ENCODE measurements at places on chromosomes 6 and 20. TPM values are rescaled to one million over a fixed set of nuclear protein-coding genes. Genes with fewer than 3 reads are reported as not detected.

RIMS1 gene
- 0.70 TPM for total RNA-seq

- DNase-seq, result no peak
Observed at GRCh38 chr6:111462770-111463391, 20.1 kb downstream of the REV3L start.

PPP1R18 gene
- 55.7 TPM for total RNA-seq

GRCh38 chr6:123427008-123427407 lies 209.7 kb downstream of the TRDN start:
- DNase-seq, result no peak

GRCh38 chr20:47231382-47232039 lies 125.0 kb downstream of the ZMYND8 start:
- DNase-seq, result no peak

MPC1 gene
- total RNA-seq, result 6.8 TPM

GRCh38 chr6:114061116-114061515 lies 90.2 kb upstream of the HDAC2 start:
- no peak for DNase-seq

DNA sequence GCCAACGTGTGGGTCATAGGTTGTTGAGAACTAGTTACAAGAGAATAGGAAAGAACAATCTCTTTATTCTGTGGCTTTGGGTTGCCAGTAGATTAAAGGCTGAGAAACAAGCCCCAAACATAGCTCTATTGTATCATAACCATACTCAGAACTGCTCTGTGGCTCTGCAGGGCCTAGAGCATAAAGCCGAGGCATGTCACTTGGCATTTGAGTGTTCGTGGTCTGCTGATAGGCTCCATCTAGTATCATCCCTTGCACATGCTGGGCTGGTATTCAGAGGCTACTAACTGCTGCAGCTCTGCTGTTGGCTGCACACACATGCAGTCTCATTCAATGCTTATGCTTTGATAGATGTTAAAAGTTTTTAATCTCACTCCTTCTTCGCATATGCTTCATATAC lies 157.9 kb downstream of the OGFRL1 start:
- DNase-seq, result no peak

GRCh38 chr6:139779988-139780774 lies 405.7 kb upstream of the CITED2 start:
- no peak for DNase-seq

DNA sequence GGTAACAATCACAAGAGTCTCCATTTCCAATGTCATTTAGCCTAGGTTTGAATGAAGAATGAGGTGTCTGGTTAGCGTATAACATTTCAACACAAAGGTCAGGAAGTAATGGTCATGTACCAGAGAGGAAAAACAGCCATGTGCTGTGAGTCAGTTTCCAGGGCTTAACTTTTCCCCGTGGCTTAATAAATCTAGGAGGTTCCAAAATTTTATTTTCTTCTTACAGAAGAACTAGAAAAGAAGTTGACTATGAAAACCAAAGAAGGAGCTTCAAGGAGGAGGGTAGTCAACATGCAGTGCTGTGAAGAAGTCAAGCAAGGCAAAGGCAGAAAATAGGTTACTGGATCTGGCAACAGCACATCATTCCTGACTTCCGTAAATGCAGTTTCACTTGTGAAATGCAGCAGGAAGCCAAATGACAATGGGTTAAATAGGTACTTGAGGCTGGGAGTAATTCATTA lies 8.4 kb upstream of the GABRR2 start:
- no peak for DNase-seq

GRCh38 chr6:17492350-17492749 lies 99.0 kb downstream of the CAP2 start:
- no peak for DNase-seq

TBXT gene
- 0.22 TPM for total RNA-seq

DNA sequence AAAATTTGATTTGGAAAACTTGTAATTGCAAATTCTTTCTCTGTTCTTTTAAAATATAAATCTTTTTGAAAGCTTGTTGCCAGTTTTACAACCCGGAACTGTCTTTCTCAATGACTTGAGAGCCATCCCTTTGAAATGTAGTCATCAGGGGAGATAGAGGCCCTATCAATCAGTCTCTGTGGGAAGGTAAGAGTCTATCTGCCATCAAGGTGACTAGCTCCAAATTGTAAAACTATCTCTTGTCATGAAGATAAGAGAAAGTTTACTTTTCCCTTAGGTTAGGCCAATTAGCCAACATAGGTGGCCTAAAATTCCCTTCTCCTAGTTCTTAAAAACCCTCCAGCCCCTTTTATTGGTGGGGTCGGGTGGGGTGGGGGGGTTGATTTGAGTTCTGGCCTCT lies 469.1 kb upstream of the IRAK1BP1 start:
- no peak for DNase-seq

OPN5 gene
- total RNA-seq, result not detected

DNA sequence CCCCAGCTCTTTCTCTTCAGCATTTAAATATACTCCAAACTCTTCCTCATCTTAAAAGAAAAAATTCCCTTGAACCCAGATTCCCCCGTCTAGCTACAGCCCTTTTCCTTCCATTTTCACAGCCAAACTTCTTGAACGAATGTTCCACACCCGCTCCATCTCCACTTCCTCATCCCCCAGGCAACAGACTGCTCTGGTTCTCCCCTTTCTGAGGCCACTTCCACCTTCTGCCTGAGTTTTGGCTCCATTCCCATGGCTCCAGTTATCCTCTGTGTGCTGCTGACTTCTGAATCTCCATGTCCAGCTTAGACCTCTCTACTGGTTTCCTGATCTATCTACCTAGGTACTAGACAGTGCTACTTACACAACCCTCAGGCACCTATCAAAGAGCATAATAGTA lies 106.4 kb downstream of the RALGAPA2 start:
- DNase-seq, result no peak

DNA sequence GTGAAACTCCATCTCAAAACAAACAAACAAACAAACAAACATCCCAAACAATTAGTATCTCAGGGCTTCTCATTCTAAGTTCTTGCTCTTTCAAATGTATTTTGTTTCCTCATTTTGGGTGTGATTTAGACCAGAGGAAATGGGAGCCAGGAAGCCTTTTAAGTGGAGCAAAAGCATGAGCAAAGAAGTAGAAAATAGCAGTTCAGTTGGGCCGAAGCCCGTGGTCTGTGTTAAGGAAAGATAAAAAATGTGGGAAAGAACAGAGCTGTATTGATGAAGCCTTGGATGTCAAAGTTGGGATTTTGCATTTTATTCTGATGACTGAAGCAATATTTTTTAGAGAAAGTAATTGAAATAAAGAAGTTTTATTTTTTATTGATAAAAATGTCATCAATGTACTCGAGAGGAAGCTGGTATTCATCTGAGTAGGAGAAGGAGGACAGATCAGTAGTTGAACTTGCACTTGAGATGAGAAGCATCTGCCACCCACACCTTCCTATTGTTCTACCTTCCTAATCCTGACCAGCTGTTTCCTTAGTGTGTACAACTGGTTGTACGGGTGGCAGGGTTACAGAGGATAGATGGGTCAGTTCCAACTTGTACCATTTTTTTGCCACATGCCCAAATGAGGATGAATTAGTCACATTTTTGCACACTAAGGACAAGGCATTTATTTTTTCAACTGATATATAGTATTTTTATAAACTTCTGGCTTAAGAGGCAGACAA lies 56.1 kb downstream of the KIAA0408 start:
- no peak for DNase-seq

DNA sequence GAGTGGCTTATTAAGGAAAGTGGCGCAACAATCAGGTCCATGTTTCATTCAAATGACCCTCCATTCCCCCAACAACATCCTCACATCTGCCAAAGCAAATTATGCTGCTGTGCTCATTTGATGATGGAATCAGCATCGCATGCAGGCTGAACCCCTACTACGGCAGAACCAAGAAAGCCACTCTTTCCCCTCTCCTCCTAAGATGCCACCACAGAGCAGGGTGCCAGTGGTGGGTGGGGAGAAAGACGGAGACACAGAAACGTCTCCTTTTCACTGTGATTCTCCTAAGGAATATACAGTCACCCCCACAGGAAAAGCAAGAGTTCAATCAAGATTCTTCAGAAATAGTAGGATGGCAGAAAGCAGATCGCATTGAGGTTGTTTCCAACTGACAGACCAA lies 17.1 kb downstream of the HEBP2 start:
- no peak for DNase-seq

GRCh38 chr6:111806165-111806547 lies 67.1 kb downstream of the FYN start:
- DNase-seq, result no peak

DNA sequence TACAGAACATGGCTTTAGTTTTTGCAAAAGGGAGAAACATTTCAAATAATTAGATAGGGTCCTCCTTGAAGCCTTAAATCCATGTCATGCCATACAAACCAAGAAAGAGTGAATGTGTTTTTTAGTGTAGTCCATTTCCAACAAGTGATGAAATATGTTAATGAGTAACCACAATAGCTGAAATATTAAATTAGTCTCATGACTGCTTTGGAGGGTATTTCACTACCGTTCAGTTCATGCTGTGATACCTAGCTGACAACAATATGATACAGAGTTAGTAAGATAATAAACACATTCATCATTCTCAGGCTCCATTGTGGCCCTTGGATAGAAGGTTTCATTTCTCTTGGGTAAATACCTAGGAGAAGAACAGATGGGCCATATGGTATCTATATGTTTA lies 5.8 kb upstream of the ID4 start:
- DNase-seq, result no peak

MBOAT1 gene
- total RNA-seq, result 23.6 TPM

GRCh38 chr20:20827992-20828597 lies 115.7 kb upstream of the RALGAPA2 start:
- peak; percentile 8 for DNase-seq

OLIG3 gene
- 0.28 TPM for total RNA-seq

DNA sequence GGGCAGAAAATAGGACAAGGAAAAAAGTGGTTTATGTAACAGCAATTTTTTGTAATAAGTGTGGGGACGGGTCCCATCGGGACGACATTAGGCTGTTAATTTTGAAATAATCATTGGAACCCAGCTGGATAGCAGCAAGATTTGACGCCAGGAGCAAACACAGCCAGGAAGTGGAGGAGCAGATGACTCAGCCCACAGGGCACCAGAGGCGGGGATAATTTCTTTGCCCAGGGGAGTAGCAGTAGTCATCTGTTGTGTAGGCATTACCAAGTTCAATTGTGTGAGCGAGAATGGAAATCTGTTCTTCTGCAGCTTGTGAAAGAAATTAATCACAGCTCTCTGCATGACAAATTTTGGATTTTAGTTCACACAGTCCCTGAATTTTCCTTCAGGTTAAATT lies 22.6 kb upstream of the RIN2 start:
- DNase-seq, result no peak

GRCh38 chr6:16135066-16135465 lies 6.2 kb downstream of the MYLIP start:
- DNase-seq, result no peak

- DNase-seq, result no peak
Observed at GRCh38 chr20:61278296-61278695, 26.2 kb downstream of the CDH4 start.

All from H7 (cell line).